Amygdala (tissue), 56 donors: ENCODE measurements at places on chromosomes 4 and X.
A peak's percentile ranks its signal among the peaks of the same experiment; 100 is the strongest.

- DNase-seq = no peak
These were observed 145.5 kb downstream of the TSPAN5 start for GRCh38 chr4:98512918-98513317.

GRCh38 chr4:184246426-184246825, 28.8 kb upstream of the ENPP6 start:
- no peak for DNase-seq

DNA sequence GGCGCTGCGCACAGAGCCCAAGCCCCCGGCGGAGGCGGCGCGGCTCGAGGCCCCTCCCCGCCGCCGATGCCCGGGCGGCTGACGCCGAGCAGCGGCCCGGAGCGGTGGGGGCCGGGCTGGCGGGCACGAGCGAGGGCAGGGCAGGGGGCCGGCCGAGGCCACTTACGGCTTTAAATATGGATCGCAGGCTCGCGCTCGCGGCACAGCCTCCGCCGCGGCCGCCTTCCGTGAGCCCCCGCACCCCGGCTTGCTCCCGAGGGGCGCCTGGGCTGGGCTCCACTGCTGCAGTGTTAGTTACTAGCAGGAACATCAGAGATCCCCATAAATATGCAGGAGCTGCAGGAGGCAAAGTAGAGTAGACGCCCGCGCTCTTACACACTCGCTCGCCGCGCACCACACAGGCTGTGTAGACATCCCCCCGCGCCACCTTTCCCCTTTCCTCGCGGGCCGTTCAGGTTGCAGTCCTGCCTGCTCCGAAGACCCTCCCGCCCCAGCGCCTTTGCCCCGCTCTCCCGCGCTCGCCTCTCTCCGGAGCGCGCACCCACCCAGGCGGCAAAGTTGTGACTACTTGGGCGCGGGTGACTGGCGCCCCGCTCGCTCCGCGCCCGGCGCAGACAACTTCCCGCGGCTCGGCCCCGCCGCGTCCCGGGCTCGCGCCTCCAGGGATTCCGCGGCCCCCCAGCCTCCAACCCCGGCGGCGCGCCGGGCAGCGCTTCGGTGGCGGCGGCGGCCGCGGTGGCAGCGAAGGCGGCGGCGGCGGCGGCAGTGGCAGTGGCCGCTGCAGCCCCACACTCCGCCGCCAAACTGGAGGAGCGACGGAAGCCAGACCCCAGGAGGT, 152.0 kb upstream of the SLC4A4 start:
- no peak for DNase-seq

DNA sequence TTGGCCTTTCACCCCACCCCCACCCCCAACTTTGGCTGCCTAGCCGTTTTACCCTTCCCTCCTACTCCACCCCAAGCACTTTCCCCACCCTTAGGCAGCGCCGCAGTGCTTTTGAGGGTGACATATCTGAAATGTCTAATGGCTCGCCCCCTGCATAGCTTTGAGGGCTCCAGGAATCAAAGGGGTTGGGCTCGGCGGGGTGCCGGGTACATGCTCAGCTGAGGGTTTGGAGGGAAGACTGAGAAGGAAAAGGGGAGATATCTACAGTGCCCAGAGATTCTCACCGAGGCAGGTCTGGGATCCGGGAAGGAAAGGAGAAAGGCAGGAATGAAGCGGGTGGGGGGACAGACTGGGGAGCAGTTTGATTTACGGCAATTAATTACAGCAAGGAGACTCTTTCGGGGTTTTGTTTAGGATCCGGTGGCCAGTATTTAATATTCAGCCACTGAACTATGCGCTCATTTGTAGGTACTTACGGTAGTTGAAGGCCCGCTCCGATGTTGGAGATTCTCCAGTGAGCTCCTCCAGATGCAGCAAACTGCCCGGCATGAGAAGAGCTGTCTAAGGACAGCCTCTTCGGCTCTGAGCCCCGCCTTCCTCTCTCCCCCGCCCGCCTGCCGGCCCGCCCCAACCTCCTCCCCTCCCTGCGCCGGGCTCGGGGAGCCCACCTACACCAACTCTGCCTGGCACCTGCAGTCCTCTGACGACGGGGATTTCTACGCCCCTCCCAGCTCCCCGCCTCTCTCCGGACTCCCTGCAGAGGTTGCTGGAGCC, at the start of gene IGSF1:
Gene IGSF1 (minus strand): TSS at position 569 of the 774 bp plus-strand sequence. CDS start 2,632 bp downstream, outside the sequence.
- peak; percentile 36 for DNase-seq

DNA sequence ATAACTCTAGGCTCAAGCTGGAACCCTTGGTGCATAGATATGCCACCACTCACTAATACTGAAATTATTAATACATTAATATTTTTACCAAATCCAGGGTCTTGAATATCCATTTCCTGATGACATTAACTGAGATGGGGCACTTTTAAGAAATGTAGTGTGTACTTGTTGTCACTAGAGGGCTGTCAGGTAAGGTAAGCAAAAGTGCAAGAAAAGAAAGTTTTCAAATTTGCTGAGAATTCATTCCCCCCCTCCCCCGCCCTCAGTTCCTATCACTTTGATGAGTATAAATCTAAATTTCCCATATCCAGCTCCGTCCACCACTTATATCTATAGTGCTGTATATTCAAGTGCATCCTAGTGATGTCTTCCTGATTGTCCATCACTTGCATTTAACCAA, 20.5 kb upstream of the WDR44 start:
- DNase-seq = no peak

DNA sequence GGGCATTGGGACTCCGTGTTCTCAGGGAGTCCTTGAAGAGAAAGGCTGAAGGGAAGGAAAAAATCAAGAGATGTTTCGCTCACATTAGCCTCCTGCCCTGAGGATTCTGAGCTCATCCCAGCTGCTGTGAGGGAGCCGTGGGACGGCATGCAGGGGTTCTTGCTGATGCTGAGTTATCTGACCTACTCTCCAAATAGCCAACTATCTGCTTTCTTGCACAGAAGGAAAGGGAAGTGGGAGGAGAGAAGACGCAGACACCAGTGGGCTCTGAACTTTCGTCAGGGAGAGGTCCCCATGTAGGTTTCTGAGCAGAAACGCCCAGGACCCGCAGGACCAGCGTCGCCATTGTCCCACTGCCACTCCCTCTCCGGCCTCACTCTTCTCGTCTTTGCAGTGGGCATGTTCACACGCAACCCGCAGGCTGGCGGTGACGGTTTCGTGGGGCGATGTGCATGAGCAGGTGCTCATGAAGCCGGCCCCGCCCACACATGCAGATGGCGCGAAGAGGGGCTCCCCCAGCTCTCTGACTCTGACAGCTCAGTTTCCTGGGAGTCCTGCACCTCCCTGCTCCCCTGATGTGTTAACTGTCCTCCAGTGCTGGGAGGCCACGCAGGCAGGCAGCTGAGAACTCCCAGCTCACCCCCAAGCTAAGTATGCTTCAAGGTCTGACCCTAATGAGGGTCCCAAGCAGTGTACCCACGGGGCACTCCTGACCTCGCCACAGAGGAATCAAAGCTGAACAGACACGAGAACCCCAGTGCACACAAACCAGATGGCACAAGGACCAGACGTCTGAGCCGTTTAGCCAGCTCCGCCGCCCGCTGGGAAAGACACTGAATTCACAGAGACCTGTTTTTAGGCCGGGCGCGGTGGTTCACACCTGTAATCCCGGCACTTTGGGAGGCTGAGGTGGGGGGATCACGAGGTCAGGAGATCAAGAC, 13.6 kb upstream of the ABLIM2 start:
- DNase-seq = no peak

DNA sequence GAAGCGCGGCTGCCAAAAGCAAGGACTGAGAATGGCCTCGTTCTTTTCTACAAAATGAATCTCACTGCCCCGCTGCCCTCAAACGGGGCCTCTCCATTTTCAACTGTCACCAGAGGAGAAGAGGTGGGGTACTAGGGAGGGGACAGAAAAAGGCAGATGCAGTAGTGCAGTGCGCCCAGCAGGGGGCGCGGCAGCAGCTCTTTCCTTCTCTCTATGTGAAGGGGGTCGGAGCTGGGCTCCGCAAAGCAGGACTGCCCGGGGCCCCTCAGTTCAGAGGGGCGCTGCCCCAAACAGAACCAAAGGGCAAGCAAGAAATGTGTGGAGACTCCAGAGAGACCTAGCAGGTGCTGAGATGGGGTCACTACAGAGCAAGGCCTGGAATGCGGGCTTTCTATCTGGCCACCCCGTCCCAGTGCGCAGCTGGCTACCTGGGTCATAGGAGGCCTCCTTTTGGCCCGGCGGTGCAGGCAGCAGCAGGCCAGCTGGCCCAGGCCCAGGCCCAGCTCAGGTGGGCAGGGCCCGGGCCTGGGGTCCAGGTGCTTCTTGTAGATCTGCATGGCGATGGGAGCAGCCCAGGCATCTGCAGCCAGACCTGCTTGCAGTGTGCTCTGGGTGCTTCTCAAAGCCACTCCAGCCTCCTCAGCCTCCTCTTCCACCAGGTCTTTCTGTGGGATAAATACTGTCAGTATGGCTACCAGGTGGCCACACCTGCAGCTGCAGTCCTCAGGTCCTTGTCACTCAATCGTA, 5.9 kb downstream of the IRAK1 start:
- DNase-seq = no peak

GRCh38 chr4:2091990-2092668, 33.0 kb downstream of the NAT8L start:
- no peak for DNase-seq
